ENCODE measurements at places on chromosomes 1 and 21.

DNA sequence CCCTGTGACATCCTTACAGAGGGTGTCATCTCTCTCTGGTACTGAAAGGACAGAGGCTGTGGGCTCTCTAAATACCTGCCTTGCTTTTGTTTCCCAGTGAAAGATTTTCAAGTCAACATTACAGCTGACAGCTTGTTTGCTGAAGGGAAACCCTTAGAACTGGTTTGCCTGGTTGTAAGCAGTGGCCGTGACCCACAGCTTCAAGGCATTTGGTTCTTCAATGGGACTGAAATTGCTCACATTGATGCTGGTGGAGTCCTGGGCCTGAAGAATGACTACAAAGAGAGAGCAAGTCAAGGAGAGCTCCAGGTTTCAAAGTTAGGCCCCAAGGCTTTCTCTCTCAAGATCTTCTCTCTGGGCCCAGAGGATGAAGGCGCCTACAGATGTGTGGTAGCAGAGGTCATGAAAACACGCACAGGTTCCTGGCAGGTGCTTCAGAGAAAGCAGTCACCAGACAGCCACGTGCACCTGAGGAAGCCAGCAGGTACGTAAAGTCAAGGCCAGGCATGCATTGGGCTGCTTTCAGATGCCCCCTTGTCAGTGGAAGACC lies 11.8 kb downstream of the CD101 start:
- DNase-seq = no peak

DNA sequence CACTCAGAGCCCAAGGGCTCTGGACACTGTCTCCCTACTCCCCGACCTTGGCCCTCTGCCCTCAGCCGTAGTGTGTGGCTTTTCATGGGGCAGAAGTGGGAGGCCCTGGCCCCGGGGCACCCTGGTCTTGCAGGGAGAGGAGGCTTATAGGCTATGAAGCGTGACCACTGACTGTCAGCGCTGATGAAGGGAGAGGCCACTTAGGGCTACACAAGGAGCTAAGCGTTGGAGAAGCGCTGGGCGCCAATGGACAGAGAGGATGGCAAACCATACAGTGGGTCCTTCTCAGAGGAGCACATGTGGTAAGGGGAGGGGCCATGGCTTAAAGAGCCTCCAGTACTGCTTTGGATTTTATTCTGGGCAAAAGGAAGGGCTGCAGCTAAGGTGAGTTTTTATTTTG lies 7.9 kb downstream of the CRABP2 start:
- DNase-seq = no peak

- no peak for DNase-seq
Measured at GRCh38 chr1:90712915-90713730, 4.0 kb downstream of the BARHL2 start.

DNA sequence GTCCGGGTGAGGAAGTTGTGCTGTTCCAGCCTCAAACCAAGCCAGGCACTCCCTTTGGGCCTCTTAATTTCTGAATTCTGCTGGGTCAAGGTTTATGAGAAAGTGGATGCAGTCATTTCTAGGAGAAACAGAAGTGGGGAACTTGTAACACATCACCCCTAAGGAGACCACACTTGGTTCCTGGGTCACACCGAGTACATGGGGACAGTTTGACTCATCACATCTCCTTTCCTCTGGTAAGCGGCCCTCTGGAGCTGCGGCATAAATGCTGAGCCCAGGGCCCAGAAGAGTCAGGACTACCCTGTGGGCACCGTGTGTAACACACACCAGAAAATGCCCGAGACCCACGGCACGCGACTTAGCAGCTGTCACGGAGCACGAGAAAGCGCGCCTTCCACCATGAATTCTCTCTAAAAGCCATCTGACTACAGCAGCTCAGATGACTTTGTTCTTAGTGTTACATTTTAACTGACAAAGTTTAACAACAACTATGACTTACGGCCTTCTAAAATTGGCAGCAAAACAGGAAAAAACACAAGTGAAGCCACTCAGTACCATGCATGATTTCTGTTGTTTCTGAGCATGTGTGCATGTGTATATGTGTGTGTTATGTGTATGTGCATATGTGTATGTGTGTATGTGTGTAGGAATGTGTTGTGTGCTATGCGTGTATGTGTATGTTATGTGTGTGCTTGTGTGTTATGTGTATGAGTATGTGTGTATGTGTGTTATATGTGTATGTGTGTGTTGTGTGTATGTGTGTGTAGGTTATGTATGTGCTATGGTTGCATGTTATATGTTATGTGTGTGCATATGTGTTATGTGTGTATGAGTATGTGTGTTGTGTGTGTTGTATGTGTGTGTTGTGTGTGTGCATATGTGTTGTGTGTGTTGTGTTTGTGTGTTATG lies 50.8 kb downstream of the TOMM20 start:
- DNase-seq = peak; percentile 17

GRCh38 chr1:108560874-108561459 lies 1.1 kb downstream of the EEIG2 start:
- DNase-seq = peak; percentile 56

GRCh38 chr1:52191395-52191965 lies 49.6 kb downstream of the ZFYVE9 start:
- DNase-seq = no peak

GRCh38 chr1:235442788-235443429 lies 61.3 kb downstream of the B3GALNT2 start:
- DNase-seq = peak; percentile 66

DNA sequence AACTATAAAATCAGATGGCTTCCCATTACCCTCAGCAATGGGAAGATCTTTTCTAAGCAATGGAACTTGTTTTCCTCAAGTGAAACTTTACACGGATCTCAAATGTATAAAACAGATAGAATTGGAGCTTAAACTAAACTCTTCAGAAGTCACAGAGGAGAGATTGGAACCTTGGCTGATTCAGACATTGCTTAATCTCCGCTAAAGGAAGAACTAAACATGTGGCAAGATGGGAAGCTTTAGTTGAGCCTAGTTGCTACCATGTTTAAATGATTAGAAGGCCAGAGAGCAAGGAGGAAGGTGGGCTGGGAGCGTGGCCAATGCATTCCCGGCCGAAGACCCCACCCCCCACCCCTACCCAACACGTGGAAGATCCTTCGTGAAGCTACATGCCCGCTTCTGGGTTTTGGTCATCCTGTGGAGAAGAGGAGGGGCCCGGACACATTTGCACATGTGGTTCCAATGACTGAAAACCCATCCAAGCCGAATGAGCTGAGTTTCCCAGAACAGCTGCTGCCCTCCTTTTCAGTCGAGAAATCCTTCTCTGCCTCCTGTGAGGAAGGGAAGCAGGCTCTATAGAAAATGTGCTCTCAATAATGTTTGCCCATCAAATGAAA lies 164.3 kb downstream of the MIS18A start:
- DNase-seq = peak; percentile 47

- DNase-seq = peak; percentile 77
Measured at GRCh38 chr21:34630536-34631143, 15.7 kb upstream of the RCAN1 start.

DNA sequence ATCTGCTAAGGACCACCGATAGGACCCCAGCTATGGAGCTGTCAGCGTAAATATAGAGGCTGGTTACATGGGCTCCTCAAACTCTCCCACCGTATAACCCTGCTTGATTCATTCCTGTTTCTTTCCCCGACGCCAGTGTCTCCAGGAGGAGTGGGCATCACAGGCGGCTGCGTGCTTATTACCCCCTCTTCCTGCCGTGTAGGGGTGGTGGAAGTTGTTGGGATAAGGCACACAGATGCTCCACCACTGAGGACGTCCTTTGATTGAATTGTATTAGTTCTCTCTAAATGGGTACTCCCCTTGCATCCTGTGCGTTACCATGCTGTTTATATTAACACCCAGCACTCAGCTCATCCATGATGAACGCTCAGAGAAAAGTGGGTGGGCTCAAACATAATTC lies 104.6 kb downstream of the ZBTB18 start:
- DNase-seq = no peak

DNA sequence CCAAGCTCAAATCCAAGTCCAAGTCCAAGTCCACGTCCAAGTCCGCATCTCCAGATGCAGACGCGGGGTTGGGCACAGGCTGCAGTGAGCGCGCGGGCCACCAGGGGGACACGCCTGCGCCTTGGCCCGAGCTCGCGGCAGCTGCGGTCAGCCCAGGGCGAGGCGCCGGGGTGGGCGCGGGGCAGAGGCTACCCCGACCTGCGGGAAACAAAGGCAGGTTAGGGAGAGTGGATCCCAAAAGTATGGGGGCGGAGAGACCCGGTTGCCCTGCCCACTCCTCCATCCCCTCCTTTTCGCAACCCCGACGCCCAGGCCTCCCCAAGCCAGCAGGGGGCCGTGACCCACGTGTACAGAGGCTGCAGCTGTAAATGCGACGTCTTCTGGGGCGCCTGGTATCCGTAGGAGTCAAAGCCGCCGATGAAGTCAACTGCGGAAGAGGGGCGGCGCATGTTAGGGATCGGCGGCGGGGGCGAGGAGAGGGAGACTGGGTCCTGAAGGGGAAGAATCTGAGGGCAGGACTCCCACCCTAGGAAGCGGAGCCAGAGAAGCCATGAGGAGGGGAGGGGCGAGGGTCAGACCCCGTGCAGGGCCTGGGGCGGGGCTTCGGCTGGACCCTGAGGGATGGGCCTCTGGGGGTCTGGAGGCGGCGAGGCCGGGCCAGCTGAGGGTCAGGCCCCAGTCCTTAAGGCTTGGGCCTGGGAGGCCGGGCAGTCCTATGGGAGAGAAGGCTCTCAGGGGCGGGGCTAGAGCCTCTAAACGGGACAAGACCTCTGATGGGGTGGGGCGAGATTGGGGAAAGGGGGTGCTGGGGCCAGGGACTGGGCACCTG lies 58.0 kb downstream of the NKAIN1 start:
- DNase-seq = peak; percentile 65

- peak; percentile 71 for DNase-seq
Measured at GRCh38 chr1:226702318-226702956, 36.6 kb downstream of the ITPKB start.

DNA sequence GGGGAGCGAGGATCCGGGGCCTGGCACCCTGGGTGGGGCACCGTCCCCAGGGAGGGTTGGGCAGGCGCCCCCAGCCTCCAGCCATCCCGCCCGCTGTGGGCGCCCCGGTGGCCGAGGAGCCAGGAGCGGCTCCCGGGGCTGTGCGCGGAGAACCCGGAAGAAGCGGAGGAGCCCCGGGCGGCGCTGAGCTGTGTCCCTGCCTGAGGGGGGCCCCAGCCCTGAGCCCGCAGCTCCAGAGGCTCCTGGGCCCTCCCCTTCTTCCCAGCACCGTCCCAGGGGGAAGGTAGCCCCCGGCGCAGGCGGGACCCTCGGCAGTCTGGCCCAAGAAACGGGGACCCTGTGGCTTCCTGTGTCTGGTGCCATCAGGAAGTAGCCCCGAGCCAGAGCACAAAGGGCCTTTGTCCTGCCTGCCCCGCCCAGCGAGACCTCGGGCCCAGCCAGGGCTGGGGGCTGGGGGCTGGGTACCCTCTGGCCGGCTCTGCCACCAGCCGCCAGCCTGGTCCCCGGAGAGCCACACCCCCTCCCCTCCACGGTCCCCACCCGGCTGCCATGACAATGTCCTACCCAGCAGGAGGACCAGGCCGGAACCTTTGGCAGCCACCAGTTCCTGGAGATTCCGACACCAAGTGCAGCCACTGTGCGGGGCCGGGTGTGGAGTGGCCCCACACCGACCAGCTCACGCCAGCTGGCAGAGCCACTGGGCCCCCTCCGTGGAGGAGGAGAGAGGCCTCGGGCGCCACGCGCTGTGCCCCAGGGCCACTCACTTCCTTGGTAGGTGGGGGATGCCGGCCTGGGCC lies 15.6 kb upstream of the TTLL10 start:
- DNase-seq = peak; percentile 60

GRCh38 chr1:95139039-95139438 lies 21.9 kb downstream of the TLCD4 start:
- no peak for DNase-seq

DNA sequence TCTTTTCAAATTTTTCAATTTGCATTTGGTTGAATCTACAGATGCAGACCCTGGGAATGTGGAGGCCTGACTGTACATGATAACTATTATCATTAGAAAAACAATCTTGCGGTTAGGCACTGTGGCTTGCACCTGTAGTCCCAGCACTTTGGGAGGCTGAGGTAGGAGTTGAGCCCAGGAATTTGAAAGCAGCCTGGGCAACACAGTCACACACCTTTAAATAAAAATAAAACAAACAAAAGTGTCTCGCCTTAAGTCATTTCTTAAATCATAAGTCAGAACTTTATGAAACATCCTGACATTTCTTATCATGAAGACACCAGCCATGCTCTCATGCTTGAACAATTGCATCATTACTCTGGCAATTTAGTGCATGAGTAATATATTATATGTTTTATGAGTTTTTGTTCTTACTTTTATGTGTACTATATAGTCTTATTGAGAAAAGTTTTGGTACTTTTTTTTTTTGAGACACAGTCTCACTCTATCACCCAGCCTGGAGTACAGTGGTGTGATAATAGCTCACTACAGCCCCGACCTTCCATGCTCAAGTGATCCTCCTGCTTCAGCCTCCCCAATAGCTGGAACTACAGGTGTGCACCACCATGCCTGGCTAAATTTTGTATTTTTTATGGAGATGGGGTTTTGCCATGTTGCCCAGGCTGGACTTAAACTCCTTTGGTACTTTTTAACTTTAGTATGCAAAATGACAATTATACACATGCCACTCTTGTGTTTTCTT lies 7.8 kb downstream of the TBX19 start:
- DNase-seq = no peak

GRCh38 chr1:67018574-67018973 lies 35.4 kb downstream of the SLC35D1 start:
- no peak for DNase-seq

DNA sequence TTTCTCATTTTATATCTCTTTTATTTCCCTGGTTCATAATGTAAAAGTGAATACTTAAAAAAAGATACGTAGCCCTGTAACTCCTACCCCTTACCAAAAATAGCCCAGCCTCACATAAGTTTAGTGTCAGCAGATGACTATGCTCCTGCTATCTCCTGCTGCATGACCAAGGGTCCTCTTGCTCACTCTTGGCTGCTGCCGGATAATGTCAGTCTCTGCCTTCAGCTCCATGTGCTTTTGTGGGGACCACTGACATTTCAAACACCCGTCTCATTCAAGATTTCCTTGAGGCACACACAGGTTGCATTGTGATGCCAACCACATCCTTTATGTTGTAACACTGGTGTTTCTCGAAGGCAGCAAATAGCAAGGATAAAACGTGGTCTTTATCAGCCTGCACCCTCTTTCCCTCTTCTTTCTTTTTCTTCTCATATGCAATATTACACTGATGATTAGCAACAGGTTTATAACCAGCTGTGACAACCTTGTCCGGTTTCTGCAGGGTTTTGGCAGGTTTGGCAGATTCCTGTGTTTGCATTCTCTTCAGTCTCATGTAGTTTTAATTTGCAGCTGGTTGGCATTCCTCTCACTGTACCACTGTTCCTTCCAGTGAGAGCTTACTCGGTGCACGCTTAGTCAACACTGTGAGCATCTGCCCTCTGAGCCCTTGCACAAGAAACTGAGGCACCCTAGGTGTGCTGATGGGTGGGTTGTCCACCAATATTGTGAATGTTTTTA lies 62.2 kb downstream of the ZNF684 start:
- no peak for DNase-seq

GRCh38 chr1:238409191-238409850 lies 518.6 kb upstream of the ZP4 start:
- peak; percentile 2 for DNase-seq

- DNase-seq = no peak
Measured at GRCh38 chr1:36842448-36842847, 191.9 kb downstream of the GRIK3 start.

- peak; percentile 68 for DNase-seq
Measured at GRCh38 chr1:10338047-10338446, 60.8 kb upstream of the PGD start.
